T-helper 17 cell (primary cell): ENCODE measurements at places on chromosomes 5 and 9. TPM values are rescaled to one million over a fixed set of nuclear protein-coding genes. Genes with fewer than 3 reads are reported as not detected.

S1PR3 gene
- total RNA-seq: 0.05 TPM

MARVELD2 gene
- total RNA-seq: 0.26 TPM

GRCh38 chr9:91193087-91193657 is 168.5 kb downstream of the AUH start:
- peaks cover 16% of the 10 kb centered on the region for H3K4me1 ChIP-seq
- H3K36me3 ChIP-seq: no peaks in the 10 kb centered on the region
- peak overlapping the region; percentile 90 for H3K27ac ChIP-seq

DNA sequence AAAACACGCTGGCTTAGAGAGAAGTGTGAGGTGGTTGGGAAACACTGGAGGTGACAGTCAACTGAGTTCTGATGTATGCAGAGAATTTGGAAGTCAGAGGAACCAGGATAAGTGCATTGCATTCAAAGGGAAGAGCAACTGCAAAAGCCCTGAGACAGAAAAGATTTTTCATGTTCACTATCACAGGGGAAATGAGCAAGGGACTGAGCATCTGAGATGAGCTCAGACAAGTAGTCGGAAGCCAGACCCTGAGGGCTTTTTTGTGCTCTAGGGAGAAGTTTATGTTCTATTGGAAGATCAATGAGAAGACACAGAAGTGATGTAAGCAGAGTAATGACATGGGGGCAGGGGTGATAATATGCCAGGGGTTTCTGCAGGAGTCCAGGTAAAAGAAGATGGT is 97.5 kb downstream of the HTR4 start:
- H3K27ac ChIP-seq: no peak overlapping the region
- H3K27me3 ChIP-seq: no peaks in the 10 kb centered on the region
- H3K4me1 ChIP-seq: no peaks in the 10 kb centered on the region
- DNase-seq: no peak

GRCh38 chr9:21919377-21920362 is 74.5 kb downstream of the CDKN2A start:
- H3K27me3 ChIP-seq: no peaks in the 10 kb centered on the region
- no peak for DNase-seq
- peaks cover 2% of the 10 kb centered on the region for H3K36me3 ChIP-seq
- peaks cover 8% of the 10 kb centered on the region for H3K4me1 ChIP-seq
- H3K4me3 ChIP-seq: peak overlapping the region; percentile 15

DNA sequence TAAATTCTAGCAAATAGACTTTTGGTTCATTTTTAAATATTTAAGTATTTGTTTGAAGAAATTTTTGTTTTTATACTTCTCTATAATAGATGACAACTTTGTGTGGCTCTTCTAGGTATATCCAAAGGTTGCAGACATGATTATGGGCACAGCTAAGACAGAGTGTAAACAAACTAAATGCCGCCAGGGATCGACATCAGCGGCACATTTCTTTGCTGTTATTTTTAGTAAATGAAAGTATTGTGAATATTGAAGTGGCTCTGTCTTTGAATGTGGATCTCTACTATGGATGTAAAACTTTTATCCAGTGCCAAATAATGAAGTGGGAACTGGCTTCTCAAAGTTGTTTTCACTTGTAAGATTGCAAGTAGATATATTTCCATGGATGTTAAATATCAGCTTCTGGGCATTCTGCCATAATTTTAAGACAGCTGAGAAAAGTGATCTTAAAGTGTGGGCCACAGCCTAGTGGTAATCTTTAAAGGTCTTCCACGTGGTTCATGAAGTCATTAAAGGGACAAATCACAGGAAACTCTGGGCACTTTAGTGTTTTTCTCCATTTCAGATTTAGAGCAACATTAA is 589.9 kb downstream of the ZNF608 start:
- H3K27ac ChIP-seq: no peak overlapping the region
- no peaks in the 10 kb centered on the region for H3K27me3 ChIP-seq
- no peak for DNase-seq
- no peak overlapping the region for H3K4me3 ChIP-seq

GRCh38 chr5:178530526-178530925 is 59.7 kb downstream of the COL23A1 start:
- H3K4me1 ChIP-seq: no peaks in the 10 kb centered on the region
- no peak for DNase-seq
- no peak overlapping the region for H3K4me3 ChIP-seq
